ENCODE measurements at places on chromosomes 2 and 18. TPM values are rescaled to one million over a fixed set of nuclear protein-coding genes. Genes with fewer than 3 reads are reported as not detected.
A peak's percentile ranks its signal among the peaks of the same experiment; 100 is the strongest.

GRCh38 chr18:13633700-13634099 lies 92.7 kb downstream of the FAM210A start:
- no peak for DNase-seq

DNA sequence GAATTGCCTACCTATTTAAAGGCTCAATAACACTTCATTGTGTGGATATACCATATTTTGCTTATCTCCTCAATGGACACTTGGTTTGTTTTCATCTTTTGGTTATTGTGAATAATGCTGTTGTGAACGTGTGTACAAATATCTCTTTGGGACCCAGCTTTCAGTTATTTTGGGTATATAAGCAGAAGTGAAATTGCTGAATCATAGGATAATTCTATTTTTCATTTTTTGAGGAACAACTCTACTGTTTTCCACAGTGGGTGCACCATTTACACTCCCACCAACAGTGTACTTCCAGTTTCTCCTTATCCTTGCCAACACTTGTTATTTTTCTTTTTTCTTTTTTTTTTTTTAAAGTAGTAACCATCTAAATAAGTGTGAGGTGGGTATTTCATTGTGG lies 29.0 kb downstream of the PTPN4 start:
- DNase-seq: no peak

GRCh38 chr2:26820932-26821331 lies 27.0 kb upstream of the DPYSL5 start:
- no peak for DNase-seq

DNA sequence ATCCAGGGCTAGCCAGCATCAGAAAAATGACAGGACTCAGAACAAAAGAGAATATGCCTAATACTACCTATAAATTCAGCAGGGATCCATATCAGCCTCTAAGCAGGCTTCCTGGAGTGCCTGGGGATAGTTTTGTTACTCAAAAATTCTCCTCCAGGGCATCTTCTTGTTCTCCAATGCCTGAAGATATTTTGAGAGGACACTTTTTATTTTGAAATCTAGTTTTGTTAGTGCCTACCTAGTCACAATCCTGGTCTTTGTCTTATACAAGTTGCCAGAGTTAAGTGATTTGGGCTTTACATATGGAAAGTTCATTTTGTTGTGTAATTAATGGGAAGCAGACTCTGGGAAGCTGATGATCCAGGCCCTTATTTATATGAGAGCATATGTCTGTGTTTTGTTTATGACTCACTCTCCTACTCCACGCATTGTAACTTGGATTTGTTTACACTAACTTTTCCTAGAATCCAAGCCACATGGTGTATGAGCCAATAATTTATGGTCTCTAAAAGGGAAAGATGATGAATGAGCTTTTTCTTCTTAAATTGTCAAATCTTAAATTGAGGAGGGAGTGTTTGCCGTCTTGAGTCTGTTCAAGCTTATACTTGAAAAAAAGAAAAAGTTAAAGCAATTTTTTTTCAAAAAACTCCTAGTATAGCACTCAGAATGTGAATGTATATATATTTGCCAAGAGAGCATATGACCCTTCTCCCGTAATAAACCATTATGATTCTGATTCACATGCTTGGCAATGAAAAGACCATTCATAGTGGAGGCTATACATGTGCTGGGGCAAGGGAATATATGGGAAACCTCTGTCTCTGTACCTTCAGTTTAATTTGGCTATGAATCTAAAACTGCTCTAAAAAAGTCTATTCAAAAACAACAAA lies 370.3 kb downstream of the SETBP1 start:
- peak; percentile 51 for DNase-seq

DNA sequence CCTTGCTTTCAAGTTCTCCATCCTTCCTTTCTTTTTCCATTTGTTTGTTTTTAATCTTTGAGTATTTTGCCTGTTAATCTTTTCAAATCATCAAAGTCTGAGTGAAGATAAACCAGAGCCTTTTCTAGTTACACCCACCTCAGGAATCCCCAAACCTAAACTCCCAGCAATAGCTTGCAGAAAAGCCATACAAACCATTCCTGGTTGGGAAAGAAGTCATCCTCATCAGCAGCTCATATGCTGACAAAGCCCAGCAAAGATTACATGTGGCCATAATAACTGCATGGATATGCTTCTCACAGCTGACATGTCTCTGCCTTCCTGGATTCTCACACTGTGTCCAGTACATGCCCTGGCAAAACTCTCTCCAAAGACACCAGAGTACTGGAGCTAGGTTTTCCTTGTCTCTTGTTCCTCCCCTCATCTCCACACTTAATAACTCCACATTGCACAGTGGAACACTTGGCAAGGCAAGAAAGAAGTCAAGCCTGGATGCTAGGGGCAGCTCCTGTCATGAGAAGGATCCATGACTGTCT lies 126.4 kb upstream of the TLK1 start:
- no peak for DNase-seq

GRCh38 chr2:71611247-71611646 lies 157.9 kb downstream of the DYSF start:
- DNase-seq: no peak

DNA sequence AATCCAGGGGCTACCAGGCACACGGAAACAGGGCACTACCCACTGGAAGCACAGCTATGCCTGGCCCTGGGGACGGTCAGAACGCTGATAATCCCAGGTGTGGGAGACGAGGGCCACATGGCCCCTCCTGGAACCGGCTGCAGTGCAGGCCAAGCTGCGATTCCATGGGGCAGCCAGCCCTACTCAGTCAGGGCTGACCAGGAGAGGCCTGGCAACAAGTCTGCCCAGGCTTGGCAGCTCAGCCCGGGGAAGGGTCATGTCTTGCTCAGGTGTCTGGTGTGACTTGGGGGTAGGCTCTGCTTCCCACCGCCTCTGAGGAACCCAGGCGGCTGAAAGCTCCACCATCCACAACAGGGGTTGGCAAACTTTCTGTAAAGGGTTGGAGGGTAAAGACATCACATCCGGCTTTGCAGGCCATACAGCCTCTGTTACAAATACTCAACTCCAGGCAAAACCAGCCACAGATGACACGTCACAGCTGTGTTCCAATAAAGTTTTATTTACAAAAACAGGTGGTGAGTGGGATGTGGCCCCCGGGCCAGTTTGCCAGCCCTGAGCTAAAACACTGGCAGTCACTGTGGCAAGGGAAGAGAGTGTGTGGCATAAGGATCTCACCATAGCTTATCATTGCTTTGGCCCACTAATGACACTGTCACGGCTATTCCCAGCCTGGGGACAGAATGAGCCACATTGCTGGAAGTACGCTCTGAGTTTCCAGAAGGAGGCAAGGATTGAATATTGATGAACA lies 85.2 kb downstream of the NDUFA10 start:
- DNase-seq: no peak

Gene RTP5
- polyA plus RNA-seq: not detected

Gene EVX2
- not detected for polyA plus RNA-seq

All from left renal cortex interstitium (tissue), 4 donors.